Eye (tissue), 1 donor: ENCODE measurements at places on chromosomes 3 and 15.

DNA sequence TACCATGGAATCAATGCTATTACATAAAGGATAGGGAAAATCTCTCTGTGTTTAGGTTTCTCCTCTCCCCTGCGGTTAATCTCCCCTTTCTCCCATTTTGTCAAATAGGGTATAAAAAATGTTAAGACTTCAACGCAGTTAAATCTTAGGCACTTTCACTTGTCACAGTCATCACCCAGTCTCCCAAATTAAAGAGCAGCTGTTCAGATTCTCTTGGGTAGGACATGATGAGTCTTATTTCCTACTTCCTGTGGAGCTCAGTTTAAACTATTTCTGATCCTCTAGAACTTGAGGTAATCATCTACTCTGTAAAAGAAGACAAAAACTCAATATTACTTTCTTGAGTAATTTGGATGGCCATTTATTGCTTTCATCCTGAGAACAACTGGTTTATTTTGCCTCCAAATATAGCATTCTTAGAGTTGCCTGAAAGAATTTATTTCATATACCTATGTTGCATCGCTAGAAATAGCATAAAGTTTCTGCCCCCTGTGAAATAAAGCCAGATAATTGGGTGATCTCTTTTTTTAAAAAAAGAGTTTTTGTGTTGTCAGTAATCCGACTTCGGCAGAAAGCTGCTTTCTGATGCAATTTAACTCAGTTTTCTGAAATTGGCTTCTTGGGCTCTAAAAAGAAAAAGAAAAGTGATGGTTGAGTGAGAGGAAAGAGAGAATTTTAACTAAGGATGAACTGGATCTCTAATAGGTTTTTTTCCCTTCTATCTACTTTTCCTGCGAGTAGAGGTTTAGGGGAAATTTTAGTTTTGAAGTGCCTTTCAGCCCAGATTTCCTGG is 20.7 kb downstream of the RAP2B start:
- no peak for DNase-seq

DNA sequence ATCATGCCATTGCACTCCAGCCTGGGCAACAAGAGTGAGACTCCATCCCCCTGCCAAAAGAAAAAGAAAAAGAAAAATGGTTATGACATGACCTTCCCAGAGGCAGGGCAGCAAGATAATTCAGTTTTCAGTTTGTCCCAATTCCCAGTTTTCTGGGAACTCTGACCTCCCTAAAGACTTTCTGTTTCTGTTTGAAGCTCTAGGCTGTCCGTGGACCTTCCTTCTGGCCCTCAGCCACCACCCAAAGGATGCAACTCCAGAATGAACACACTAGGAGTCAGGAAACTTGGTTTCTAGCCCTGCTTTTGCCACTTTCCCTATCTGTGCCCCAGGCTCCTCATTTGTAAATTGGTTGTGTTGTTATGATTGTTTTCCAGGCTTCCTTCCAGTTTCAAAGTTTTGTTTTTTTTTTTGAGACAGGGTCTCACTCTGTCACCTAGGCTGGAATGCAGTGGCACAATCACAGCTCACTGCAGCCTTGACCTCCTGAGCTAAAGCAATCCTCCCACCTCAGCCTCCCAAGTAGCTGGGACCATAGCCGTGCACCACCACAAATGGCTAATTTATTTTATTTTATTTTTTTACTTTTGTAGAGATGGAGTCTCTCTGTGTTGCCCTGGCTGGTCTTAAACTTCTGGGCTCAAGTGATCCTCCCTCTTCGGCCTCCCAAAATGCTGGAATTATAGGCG is 68.6 kb downstream of the CDC25A start:
- no peak for DNase-seq

DNA sequence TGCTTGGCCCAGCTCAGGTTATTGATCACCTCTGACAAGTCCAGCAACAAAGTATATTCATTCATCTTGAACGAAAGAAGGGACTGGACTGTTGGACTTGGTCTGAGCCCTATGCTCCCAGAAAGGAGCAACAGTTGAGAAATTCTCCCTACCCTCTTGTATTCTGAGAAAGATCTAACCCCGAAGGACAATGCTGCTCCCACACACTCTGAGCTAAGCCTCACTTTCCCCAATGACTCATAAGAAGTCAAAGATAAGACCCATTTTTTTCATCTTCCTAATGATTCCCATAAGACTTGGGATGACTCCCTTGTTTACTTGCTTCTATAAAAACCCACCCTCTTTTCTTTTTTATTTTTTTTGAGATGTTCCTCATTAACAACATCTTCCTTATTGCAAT is 549.4 kb upstream of the MDFIC2 start:
- no peak for DNase-seq

DNA sequence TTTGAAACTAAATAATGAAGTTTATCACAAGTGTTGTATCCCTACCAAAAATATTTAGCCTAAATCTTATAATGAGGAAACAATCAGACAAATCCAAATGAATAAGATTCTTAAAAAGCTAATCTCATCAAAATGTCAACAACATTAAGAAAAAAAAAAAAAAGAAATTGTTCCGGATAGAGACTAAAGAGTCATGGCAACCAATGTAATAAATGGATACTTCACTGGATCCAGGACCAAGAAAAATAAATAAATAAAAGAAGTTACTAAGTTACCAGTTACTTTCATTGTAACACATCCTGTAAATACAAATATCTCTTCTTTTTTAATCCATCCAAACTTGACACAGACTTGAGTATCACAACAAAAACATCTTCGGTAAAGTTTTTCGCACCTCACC is 607 bp downstream of the MRPL47 start:
- DNase-seq: no peak

DNA sequence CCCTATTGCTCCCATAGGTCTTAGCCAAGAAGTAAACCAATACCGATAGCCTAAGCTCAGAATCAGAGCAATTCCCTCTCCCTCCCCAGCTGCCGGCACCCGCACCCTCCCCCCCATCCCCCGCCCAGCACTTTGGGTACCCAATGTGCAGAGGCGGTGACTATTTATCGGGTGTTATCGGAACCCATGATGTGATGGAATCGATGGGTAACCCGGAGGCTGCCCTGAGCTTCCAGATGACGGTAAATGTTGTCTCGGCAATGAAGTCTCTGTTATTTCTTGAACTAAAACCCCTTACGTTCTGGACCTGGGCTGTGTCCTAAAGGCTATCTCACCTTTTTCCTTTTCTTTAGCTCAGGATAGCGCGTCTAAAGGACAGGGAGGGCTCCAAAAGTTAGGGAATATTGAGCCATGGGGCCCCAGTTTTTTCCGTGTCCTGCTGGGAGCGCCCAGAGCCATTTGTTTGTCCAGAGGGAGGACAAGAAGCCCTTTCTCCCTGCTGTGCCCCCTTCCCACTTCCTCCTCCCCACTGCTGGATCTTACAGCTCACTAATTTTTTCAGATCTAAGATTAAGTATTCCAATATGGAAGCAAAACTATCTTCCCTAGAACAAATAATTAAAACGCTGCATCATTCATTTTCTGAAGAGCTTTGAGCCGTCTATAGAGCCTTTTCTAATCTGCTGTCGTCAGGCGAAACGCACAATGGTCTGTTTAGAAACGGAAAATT is 1.5 kb downstream of the SLITRK3 start:
- peak; percentile 71 for DNase-seq

DNA sequence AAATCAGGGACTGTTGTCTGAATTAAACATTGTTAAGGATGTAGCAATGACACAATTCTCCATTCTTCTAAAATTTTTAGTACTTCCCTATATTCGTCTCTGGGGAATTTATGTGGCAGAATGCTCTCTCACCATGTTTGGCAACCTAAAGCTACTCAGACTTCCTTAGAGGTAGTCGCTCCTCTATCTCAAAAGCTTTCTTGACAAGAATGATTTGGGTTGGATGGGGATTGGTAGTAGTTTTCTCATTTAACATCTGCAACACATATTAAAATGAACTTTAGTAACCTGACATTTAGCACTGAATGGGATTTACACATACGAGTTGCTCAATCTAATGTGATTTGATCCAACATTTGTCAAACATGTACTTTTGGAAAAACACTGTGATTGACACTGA is 233.3 kb downstream of the RBMS3 start:
- DNase-seq: no peak

DNA sequence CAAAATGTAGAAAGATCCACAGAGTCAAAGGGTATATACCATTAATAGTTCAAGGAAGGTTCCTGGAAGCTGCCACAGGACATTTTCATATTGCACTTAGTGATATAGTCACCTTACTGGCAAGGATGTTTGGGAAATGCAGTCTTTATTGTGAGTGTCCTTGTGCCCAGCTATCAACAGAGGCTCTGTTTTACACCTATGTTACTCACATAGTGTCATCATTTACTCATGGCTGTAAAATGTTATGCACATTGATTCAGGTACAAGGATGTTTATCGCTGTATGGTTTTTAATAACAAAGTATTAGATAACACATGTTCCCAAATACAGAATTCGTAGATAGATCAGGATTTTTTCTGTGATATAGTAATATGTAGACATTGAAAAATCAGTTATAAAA is 50.9 kb downstream of the ZPLD1 start:
- no peak for DNase-seq

- no peak for DNase-seq
Measured at GRCh38 chr3:115571413-115571812, 51.9 kb upstream of the GAP43 start.

DNA sequence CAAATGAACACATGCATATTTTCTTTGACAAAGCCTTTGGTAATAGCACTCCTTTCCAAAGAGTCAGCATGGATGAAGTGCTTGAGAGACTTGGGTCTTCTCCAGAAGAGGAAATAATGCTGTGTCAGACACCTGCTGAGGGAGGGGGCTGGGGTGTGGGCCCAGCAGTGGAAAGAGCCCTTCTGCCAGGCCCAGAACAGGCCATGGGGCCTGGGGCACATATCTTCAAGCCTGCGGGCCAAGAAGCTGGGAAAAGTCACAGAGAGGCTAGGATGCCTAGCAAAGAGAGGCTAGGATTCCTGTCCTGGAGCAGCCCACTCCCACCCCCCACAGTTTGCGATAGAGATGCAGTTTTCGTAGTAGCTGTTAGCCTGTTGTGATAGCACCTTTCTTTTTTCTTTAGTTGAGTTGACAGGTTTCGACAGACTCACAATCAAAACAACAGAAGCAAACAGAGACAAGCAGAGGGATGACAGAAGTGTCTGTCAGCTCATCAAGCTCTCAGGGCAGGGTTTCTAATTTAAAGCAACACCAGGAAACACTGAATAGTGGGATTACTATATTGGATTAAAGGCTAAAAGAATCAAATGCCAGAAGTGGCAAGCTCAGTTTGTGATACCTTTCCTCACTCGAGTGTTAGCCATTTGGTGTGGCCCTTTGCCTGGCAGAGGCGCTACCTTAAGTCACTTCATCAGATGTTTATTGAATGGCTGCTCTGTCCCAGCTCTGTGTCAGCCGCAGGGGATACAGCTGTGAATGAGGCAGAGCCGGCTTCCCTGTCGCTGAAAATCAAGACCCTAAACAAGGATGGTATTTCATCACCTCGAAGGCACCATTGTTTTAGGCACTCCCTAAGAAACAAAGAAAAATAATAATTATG is 19.0 kb downstream of the CMTM7 start:
- peak; percentile 50 for DNase-seq

DNA sequence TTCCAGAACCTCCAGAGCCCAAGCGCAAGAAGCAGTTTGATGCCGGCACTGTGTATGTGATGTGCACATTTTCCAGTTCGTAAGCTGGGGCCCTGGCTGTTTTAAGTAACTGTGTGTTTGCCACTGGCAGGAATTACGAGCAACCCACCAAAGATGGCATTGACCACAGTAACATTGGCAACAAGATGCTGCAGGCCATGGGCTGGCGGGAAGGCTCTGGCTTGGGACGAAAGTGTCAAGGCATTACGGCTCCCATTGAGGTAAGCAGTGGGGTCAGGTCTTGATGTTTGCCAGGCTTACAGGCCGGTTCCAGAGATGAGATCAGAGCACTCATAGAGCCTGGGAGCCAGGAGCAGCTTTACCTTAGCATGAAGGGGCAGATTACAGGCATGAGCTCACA is 28.4 kb downstream of the RBM5 start:
- DNase-seq: no peak

DNA sequence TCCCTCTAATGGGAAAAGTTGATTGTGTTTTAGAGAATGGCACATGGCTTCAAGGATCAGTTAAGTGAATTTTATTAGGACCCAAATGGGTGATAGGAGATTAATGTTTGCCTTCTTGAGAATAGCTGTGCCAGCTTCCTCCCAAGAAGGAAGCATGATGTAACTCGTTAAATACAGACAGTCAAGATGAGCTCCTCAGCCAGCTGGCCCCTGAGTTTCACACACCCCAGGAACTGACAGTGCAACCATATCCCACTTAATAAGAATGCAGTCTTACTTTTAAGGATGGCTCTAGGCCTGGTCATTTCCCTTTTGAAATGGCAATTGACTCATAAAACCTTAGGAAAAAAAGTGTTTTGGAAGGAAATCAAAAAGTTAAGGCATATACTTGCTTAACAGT is 472.8 kb upstream of the KCNMB2 start:
- no peak for DNase-seq

DNA sequence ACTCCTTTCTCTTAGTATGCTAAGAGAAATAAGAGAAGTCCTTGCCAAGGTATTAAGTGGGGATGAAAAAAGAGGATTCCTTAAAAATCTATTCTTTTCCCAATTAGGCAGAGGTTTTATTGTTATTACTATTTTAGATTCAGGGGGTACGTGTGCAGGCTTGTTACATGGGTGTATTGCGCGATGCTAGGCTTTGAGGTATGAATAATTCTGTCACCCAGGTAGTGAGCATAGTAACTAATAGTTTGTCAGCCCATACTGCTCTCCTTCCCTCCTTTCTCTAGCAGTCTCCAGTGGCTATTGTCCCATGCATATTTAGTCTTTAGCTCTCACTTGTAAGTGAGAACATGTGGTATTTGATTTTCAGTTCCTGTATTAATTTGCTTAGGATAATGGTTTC is 83.9 kb downstream of the LEKR1 start:
- DNase-seq: no peak

- DNase-seq: no peak
Measured at GRCh38 chr3:183797996-183798395, 27.4 kb downstream of the MAP6D1 start.

DNA sequence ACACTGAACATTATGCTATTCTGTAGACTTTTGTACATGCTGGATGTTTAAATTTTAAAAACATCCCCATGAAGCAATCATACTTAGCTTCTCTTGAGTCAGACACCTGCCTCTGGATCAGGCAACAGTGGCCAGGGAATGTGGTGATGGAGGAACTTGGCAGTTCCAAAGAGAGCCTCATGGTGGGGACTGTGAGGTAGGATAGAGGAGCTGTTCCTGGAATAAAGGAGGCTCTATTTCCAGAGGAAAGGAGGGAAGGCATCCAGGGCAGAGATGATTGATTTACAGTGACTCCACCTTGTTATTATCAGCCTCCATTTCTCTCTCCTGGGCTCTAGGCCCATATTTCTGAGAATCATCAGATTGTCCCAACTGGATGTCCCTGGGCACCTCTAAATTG is 35.0 kb upstream of the ABHD17C start:
- no peak for DNase-seq

DNA sequence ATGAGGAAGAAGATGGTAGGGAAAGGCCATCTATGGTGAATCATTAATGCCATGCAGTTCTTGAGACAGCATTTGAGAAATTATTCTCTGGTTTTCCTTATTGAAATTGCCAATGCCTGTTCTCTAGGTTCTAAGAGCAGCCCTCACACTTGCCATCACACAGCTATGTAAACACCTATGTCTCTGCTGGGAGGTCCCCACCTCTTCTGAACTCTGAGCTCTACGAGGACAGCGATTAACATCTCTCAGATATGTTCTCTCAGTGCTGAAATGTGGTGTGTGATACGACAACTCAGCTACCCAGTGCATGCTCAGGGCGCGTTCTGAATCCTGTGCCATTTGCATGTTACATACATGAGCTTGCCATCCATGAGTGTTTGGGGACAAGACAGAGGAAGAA is 131.3 kb upstream of the CTDSPL start:
- no peak for DNase-seq

- no peak for DNase-seq
Measured at GRCh38 chr3:24472358-24472757, 22.3 kb downstream of the THRB start.
